Effector memory CD8-positive, alpha-beta T cell (primary cell): ENCODE measurements at places on chromosomes 2 and 18.

DNA sequence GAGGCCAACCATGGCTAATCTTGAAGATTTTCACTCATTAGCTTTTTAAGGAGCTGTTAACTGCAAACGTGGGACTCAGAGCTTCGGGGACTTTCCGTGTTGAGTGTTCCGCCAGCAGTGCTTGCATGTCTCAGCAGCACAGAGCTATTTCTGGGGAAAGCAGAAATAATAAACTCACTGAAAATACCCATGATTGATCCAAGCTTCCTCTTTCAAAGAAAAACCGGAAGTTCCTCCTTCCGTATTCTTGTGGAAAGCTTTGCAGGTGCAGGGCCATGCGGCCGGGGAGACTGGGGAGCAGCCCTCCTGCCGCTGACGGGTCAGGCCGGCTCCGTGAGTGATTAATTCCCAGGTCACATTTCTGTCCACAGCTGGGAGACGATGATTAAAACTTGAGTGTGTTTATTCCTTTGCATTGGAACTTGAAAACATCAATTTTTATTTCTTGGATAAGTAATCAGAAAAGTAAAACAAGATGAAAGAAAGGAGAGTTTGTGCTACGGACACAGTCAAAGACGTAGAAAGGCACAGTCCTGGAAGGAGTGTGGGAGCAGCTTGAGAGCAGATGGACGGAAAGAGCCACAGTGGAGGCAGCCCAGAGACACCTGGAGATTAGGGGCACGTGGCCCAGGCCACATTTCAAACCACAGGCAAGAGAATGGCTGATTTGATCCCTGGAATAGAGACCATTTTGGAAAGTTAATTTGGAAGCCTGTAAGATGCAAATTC, 54.2 kb upstream of the CTDP1 start:
- H3K36me3 ChIP-seq, result peaks cover 3% of the 10 kb centered on the region
- H3K27me3 ChIP-seq, result peaks cover 31% of the 10 kb centered on the region
- no peaks in the 10 kb centered on the region for H3K4me1 ChIP-seq
- DNase-seq, result no peak
- no peak overlapping the region for H3K27ac ChIP-seq

DNA sequence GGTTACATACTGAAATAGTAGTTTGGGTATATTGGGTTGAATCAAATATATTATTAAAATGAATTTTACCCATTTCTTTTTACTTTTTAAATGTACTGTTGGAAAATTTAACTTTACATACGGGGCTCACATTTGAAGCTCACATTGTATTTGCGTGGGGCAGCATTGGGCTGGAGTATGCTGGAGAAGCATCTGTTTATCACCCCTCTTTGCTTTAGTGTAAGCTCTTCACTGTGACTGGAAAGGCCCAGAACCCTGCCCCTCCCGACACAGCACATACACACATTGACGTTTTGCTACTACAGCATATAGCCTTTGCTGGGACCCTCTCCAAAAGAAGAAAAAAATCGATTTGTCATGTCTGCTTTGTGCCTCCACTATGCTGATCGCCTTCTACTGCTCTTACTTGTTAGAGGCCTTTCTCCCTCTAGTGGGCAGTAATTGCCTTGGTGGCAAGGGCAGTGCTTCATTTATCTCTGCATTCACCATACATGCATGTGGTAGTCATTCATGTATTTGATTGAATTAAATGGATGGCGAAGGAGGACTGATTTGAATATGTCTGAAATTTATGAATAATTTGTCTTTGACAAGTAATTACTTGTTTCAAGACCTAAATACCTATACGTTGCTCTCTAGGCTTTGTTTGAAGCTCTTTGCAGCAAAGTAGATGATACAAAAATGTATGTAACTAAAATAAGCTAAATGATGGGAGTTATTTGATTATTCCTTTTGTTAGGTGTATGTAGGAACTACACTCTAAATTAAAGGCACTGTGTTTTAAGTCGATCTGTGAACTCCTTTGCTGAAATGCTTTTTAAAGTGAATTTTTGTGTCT, 37.4 kb downstream of the VAPA start:
- DNase-seq, result no peak
- no peak overlapping the region for H3K4me3 ChIP-seq
- H3K27ac ChIP-seq, result peak overlapping the region; percentile 75
- peaks cover 63% of the 10 kb centered on the region for H3K36me3 ChIP-seq
- no peaks in the 10 kb centered on the region for H3K27me3 ChIP-seq
- H3K4me1 ChIP-seq, result peaks cover 24% of the 10 kb centered on the region

DNA sequence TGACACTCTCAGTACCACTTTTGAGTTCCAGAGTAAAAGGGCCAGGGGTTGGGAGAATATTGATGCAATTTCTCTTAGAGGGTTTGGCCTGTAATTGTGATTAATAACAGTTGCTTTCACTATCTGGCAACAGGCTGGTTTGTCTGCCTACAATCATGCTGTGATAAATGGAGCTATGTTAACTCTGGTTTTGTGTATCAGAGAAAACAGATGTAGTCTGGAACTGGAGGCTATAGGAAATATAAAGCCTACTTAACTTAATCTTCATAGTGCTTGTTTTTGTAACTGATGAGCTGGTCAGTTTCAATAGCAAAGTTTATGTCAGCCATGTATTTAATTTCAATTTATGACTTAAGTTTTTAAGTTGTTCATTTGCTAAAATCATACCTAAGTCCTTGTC, 138.0 kb downstream of the AGPS start:
- H3K4me1 ChIP-seq, result no peaks in the 10 kb centered on the region
- no peak for DNase-seq

GRCh38 chr18:28735731-28736130, 558.8 kb upstream of the CDH2 start:
- no peaks in the 10 kb centered on the region for H3K4me1 ChIP-seq
- DNase-seq, result no peak
- no peaks in the 10 kb centered on the region for H3K27me3 ChIP-seq
- no peak overlapping the region for H3K27ac ChIP-seq
- no peaks in the 10 kb centered on the region for H3K36me3 ChIP-seq

GRCh38 chr2:201685156-201685555, 13.3 kb downstream of the MPP4 start:
- H3K27me3 ChIP-seq, result peaks cover 54% of the 10 kb centered on the region
- H3K27ac ChIP-seq, result no peak overlapping the region
- H3K36me3 ChIP-seq, result no peaks in the 10 kb centered on the region
- peaks cover 4% of the 10 kb centered on the region for H3K4me1 ChIP-seq
- no peak for DNase-seq
